ENCODE measurements at places on chromosomes 1 and 21.

DNA sequence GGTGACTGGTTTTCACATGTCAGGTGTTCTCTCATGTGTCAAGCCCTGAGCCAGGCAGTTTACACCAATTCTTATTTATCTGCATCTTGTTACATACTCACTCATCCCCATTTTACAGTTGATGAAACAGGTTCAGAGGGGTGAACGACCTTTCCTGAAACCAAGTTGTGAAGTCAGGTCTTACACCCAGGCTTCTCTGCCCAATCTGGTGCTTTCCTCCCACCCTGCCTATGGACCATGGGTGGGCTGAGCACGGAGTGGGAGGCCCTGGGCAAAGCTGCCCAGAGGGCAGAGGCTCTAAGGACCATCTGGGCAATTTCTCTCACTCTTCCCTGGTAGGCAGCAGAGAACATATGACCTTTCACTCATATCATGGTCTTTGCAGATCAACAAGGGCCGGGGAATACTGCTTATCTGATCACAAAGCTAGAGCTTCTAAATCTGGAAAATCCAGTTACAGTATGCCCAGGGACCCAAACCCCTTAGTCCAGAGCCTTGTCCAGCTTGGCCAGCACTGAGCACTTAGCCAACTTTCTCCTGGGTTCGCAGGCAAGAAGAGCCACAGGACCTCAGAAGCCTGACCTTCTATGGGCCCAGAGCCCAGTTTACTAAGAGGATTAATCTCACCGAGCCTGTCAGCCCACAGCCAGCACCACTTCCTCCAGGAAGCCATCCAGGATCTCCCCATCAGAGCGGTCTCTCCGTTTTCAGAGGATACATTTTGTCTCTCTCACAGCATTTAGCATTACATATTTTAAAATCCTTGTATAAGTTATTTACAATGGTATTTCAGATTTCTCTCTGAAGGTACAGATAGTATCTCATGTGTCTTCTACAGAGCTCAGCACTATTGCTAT, 16.0 kb upstream of the TTC39A start:
- DNase-seq: no peak

- DNase-seq: peak; percentile 90
Measured at GRCh38 chr1:32953495-32953894, 11.1 kb downstream of the RNF19B start.

GRCh38 chr1:210250998-210251679, 18.5 kb downstream of the SERTAD4 start:
- peak; percentile 84 for DNase-seq

GRCh38 chr1:51328926-51329325, 1.4 kb downstream of the TTC39A start:
- DNase-seq: no peak

DNA sequence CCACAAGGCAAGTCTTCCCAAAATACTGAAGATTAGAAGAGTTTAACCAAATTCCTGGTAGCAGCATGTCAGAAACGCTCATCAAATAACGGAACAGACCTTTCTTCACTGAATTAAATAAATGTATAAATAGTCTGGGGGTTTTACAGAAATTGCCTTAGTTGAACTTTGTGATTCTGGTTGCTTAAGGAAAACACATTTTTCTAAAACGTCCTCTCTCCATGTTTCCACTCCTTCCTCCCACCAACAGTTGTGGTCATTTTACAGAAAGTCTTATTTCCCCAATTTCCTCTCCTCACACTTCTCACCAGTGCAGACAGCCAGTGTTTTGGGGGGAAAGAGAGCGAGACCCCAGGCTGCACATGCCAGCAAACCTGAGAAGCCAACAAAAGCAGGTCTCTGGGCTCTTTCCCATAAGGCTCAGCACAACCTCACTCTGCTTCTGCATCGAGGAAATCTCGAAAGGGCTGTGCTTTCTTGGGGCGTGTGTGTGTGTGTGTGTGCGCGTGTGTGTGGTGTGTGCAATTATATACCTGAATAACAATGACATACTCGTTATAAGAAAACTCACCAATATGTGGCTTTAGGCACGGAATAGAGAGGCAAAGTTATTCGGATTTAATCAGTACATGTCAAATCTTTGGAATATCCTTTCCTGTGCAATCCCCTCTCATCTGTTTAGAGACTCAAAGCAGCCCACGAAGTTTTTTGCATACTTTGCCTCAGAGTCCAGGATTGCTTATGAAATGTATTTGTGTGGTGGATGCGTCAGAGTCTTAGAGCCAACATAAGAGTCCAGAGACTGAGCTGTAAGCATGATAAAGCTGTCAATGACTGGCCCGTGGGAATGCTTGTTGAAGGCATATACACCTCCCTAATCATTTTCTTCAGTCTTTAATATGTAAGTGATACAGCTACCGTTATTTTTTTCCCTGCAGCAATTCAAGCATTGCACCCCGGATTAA, 2.0 kb downstream of the KCNJ15 start:
- DNase-seq: peak; percentile 85

- no peak for DNase-seq
Measured at GRCh38 chr1:224149709-224150108, 33.3 kb upstream of the DEGS1 start.

GRCh38 chr1:10378081-10378841, 20.6 kb upstream of the PGD start:
- peak; percentile 94 for DNase-seq

DNA sequence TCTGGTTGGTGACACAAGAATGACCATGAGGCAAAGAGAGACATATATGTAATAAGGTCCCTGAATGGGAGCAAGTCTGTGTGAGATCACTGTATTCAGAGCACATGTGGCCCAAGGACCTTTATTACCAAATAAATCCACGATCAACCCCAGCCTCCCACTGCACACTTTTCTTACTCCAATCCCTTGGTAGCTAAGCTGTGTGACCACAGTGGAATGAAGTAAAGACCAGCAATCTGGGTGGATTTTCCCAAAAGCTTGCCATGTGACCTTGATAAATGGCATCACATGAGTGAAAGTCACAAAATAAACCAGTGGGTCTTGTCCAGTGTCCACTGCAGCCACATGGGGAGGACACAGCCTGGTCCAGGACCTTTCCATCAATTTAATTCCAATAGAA, 36.7 kb upstream of the TLR5 start:
- no peak for DNase-seq

DNA sequence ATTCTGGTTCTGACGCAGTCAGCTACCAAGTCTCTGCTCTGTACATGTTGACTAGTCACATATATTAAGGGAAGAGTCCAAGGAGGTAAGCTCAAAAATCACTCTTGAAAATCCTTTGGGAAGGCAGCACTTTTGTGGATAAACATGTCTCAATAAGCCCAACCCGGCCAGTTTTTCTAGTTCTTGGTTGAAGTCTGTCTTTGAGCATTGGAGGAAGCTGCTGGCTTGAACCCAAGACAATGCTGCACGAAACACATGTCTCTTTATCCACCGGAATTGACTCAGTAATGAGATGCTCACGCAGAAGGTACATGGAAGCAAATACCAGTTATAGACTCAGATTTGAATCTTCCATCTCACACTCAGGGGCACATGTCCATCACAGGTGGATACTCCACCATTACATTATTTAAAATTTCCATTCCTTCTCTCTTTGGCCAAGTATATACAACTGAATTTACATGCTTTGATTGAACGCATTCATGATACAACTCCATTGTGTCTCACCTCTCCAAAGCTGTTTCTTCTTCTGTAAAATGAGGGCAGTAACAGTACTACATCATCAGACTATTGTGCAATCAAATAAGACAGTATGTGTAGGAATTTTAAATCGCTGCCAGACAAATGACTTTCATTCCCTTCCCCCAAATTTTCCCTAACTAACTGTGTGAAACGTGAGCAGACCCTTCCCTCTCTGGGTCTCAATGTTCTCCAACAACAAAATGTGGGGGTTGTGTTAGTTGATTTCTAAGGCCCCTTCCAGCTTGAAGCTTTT, 9.6 kb upstream of the GUCA2A start:
- no peak for DNase-seq

All from HT1080 (cell line).